ENCODE measurements at places on chromosomes 3 and 15. TPM values are rescaled to one million over a fixed set of nuclear protein-coding genes. Genes with fewer than 3 reads are reported as not detected.

Gene TF
- total RNA-seq = 0.97 TPM

Gene CCDC191
- 3.0 TPM for total RNA-seq

Gene CCDC9B
- 2.3 TPM for total RNA-seq

Gene P4HTM
- total RNA-seq = 57.4 TPM

Gene WDR76
- 71.4 TPM for total RNA-seq

Gene PLOD2
- total RNA-seq = 0.14 TPM

Gene FBXO40
- total RNA-seq = not detected

Gene SI
- not detected for total RNA-seq

Gene CATSPER2
- total RNA-seq = 2.2 TPM

Gene SAMMSON
- not detected for total RNA-seq

Gene IQCF6
- not detected for total RNA-seq

Gene B4GALT4
- total RNA-seq = 13.8 TPM

Gene PLAAT1
- total RNA-seq = not detected

Gene SMCO1
- total RNA-seq = not detected

Gene ADAMTS9
- total RNA-seq = not detected

Gene FAN1
- total RNA-seq = 25.8 TPM
